ENCODE measurements at places on chromosomes 12 and 14. TPM values are rescaled to one million over a fixed set of nuclear protein-coding genes. Genes with fewer than 3 reads are reported as not detected.

The GPR137C gene
- 4.1 TPM for total RNA-seq

The CMTM5 gene
- total RNA-seq: 0.96 TPM

The GPRC5D gene
- total RNA-seq: not detected

The TDRD9 gene
- 0.96 TPM for total RNA-seq

The KCNK13 gene
- 3.6 TPM for total RNA-seq

The SMCO2 gene
- 14.2 TPM for total RNA-seq

The A2M gene
- 124 TPM for total RNA-seq

The DDN gene
- total RNA-seq: 5.5 TPM

The PRH2 gene
- total RNA-seq: 1.4 TPM

The AMDHD1 gene
- total RNA-seq: not detected

The HOXC5 gene
- total RNA-seq: 1.2 TPM

The FANCM gene
- total RNA-seq: 10.1 TPM

DNA sequence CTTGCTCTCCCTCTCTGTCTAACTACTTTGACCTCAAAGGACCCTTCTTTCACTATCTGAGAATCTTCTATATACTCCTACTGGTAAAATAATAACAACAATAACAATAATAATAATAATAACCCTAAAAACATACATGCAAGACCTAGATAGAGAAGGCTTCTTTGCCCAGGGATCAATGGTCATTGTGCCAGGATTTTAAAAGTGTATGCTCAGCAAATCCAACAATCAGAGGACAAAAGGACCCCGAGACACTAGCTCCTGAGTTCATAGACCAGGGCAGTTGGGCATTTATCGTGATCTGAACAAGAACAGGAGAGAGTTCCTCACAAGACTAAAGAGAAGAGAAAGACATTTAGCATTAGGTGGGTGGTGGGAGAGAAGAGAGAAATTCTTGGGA, 358.5 kb downstream of the DAD1 start:
- no peak for DNase-seq

- peak; percentile 62 for DNase-seq
These were observed 103.5 kb upstream of the BCAT1 start for GRCh38 chr12:25052196-25052913.

DNA sequence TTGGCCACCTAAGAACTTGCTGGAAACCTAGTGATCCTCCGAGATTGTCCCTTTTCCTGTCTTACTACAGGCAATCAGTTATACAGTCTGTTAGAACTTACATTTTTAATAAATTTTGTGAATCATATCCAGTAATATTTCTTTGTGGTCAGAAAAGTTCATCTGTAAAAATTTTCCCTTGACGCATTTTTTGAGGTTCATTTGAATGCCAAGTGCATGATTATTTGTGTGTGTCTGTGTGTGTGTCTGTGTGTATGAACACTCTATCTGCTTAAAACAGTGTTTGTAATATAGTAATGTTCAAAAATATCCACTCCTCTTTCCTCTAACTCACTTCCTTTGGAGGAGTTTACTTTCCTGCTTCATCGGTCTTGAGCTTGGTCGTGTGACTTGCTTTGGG, 468.7 kb upstream of the FLRT2 start:
- no peak for DNase-seq

DNA sequence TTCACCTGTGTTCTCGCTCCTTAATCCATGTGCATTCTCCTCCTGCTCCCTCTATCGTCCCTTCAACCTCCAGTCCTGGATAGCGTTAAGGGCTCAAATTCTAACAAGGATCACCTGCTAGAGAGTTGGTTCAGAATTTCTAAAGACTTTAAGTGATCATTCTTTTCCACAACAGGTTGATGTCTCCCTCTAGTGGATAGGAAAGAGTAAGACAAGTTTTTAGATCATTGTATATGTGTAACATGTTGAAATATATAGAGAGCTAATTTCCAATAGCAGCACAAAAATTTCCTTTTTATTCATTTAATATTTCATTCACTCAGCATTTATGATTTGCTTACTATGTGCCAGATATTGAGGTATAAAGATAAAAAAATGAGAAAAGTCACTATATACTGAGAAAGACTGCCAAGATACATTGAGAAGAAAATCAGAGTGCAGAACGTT, 9.3 kb upstream of the ESR2 start:
- peak; percentile 65 for DNase-seq

GRCh38 chr14:54916101-54916500, 13.5 kb upstream of the GCH1 start:
- no peak for DNase-seq

GRCh38 chr12:122999196-122999946, 18.9 kb downstream of the ARL6IP4 start:
- DNase-seq: no peak

DNA sequence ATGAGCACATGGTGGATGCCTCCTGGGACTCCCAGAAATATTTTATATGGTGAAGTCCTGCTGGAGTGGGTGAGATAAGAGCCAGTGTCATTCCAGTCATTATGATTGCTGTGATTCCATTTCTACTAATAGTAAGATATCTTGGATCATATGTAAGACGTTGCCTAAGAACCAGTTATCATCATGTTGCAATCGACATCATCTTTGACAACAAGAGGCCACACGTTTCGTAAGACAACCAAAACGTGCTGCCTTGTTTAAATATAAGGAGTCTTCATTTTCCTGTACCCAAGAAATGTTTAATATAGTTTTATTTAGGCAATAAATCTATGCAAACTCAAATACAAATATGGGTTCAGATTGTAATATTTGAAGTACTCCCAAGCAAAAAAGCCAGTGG, 58.4 kb downstream of the SPTSSA start:
- DNase-seq: no peak

- DNase-seq: no peak
These were observed 373.2 kb downstream of the ATP23 start for GRCh38 chr12:58314610-58315009.

DNA sequence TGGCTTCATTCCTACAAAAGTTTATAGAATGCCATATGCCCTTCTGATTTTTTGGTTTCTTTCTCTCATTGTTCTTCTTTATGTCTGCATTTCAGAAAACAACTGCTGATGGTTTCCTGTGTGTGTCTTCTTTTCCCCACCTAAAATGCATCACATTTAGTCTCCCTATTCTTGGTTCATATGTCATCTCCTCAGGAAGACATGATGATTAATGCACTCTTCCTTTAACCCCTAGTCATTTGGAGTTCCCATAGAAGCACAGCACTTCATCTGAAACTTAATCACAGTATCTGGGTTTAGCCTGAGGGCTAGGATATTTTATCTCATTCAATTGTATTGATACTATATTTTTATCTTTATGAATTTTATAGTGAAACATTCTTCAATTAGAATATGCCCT, 21.5 kb downstream of the GNPNAT1 start:
- no peak for DNase-seq

DNA sequence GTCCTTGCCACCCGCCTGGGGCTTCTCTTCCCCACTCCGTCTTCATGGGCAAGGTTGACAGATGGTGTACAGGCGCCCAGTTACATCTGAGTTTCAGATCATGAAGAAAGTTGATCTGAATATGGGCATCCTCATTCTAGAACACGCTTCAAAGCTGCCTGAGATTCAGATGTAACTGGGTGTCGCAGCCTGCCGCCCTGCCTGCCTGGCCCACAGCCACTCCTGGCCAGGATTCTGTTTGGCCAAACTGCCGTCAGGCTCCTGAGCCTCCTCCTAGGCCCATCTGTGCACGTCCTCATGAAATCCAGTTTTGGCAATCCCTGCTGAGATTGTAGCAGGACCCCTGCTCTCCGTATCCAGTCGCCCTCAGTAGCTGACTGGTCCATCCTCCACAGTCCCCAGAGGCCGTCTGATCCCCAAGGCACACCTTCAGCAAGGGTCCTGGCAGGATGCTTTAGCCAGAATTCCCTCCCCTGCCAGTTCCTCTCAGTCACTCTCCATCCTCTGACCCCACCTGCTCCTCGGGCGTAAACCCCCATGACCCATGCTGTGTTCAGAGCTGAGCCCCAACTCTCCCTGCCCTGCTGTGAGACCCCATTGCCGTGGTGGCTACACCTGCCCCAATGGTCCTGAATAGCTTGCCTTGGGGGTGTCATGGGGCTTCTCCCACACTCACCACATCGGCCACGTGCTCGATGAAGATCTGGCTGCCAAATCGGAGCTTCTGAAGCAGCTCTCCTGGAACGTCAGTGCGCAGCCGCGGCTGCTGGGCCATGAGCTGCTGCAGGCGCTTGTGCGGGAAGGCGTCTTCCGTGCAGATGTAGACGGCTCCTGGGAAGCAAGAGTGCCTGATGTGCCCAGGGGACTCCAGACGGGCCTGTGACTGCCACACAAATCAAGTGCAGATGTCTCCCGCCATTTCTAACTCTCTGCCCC, 12.5 kb downstream of the XRCC3 start:
- DNase-seq: no peak

DNA sequence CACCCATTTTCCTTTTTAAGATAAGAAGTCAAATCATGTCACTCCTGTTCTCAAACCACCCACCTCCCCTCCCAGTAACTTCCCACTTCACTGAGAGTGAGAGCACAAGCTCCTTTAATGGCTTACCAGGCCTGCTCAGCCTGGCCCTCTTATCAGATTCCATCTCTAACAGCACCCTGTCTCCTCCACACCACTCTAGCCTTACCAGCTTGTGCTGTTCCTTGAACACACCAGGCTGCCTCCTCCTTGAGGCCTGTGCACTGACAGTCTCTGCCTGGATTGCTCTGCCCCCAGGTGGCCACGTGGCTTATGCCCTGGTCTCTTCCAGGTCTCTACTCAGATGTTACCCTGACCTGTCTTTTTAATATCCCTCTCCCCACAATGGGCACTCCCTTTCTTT, 40.1 kb upstream of the EVL start:
- DNase-seq: no peak

- DNase-seq: no peak
These were observed 42.5 kb downstream of the CRADD start for GRCh38 chr12:93719710-93720109.

GRCh38 chr12:110330544-110330943, 49.5 kb downstream of the ATP2A2 start:
- DNase-seq: no peak

DNA sequence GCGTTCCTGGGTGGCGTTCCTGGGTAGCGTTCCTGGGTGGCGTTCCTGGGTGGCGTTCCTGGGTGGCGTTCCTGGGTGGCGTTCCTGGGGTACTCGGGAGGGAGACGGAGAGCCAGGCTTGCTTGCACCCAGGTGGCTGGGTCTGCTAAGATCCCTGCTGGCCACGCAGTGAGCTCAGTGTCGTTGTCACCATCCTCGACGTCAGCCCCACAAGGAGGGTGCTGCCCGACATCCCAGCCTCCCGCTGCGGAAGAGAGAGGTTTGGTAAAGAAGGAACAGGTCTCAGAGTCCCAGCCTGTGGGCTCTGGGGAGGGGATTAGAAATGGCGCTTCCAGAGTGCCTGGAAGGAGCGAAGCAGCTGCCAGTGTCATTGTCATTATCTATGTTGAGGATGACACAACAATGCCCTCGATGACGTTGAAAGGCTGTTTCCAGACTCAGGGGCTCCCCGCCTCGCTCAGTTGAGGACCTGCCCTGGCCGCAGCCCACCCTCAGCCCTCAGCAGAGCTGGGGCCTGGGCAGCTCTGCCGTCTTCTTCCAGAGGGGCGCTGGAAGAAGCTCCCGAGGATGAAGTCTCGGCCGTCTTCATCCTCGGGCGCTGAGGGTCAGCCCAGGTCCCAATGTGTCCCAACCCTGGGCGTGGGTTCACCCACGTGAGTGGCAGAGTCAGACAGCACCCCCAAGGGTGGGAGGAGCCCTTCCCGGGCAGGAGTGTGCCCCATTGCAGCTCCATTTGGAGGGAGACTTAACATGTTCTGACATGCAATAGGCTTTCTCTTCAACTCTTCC, 328.8 kb downstream of the ADGRD1 start:
- no peak for DNase-seq

DNA sequence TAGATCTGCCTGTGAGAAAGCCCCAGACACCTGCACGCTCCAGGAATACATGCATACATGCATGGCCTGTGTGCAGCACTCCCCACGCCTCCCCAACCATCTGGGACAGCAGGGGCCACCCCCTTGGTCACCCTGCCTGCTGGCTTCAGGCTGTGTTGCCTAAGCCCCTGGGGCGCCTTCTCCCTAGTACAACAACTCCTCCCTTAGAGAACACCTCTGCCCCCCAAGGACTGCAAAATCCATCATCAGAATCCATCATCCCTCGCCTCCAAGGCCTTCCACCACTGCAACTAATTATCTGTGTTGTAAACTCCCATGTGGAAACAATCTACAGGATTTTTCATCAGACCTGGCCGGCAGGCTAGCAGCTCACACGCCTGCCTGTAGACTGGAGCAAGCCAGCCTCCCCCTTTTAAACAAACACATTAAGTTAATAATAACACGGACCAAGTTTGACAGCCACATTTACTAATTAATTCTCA, 36.8 kb downstream of the ZFP36L1 start:
- no peak for DNase-seq

DNA sequence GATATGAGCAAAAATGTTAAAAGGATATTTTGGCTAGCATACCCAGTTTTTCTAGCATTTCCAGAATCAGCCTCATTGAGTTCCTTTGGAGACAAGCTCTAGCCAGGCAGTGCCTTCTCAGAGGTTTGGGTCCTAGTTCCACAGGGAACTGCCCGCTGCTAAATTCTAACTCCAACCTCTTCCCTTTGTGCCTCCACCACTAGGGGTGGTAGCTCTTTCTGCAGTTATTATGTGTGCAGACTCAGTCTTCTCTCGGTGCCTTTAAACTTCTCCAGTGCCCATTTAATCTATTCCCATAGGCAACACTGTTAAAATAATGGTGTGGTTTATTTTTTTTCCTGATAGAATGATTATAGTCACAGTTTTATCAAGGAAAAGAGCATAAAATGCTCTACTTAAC, 21.5 kb upstream of the SLC25A3 start:
- no peak for DNase-seq

DNA sequence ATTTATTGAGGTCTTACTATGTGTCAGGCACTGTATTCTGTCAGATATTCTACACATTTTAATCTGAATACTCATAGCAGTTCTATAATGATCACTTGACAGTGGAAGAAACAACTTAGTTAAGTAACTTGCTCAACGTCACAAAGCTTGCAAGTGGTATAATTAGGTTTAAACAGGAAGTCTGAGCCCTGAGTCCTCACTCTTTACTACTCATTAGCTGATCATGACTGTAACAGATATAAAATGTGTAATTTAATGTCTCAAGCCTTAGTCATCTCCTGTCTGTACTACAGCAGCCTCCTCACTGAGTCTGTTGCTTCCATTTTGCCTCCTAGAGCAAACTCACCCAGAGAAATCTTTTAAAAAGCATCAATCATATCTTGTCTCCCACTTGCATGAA, 38.9 kb downstream of the PPP4R4 start:
- no peak for DNase-seq

DNA sequence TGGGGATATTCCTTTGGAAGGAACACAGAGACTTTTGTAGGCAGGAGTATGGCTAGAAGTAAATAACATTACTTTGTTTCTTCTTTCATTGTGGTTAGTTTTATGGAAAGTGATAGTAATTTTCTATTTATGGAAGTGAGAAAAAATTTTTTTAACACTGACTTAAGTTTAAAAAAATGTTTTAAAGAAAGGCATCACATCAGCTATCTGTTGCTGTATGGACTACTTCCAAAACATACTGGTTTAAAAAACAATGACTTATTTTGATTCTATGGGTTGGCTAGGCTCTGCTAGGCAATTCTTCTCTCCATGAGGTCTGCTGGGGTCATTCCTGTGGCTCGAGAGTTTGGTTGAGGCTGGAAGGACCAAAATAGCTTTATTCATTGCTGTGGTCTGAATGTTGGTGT, 31.7 kb upstream of the SLC38A2 start:
- DNase-seq: no peak

Data from umbilical cord (tissue), 2 donors.